ENCODE measurements at places on chromosomes 5 and 9.

GRCh38 chr5:137567226-137567625 lies 68.1 kb upstream of the SPOCK1 start:
- no peak for DNase-seq

- no peak for DNase-seq
These were observed at the start of gene MUSK for GRCh38 chr9:110668570-110669167. Gene MUSK, plus strand, starts transcription at chr9:110668791. Its CDS starts 114 bp downstream, at chr9:110668905.

- DNase-seq: no peak
These were observed 17.2 kb downstream of the LIX1 start for GRCh38 chr5:97125125-97125683.

GRCh38 chr9:14961372-14962068 lies 51.3 kb upstream of the FREM1 start:
- no peak for DNase-seq

DNA sequence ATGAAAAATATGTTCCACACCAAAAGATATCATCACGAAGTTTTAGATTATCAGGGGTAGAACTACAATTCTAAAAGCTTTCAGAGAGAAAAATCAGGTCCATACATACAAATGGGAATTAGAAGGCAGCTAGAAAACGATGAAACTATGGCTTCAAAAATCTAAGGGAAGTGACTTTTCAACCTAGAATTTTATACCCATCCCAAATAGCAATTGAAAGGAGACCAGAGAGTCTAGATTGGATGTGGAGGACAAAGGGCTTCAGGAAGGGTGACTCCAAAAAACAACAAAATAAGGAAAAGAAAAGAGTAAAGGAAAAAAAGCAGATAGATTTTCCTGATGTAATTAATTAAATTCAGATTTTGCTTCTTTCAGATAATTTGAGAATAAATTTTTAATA lies 72.0 kb upstream of the CEP78 start:
- no peak for DNase-seq

DNA sequence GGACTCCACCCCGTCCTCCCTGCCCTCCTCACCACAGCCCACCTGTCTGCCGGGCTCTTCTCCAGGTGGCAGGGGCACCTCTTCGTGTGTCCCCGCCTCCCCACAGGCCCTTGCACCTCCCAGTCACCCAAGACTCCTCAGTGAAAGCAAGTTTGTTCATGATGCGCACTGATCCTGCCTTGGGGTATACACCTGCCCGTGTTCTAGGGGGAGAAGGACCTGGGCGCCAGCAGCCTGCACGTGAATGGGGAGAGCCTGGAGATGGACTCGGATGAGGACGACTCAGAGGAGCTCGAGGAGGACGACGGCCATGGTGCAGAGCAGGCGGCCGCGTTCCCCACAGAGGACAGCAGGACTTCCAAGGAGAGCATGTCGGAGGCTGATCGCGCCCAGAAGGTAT lies 124.9 kb downstream of the EHMT1 start:
- no peak for DNase-seq

DNA sequence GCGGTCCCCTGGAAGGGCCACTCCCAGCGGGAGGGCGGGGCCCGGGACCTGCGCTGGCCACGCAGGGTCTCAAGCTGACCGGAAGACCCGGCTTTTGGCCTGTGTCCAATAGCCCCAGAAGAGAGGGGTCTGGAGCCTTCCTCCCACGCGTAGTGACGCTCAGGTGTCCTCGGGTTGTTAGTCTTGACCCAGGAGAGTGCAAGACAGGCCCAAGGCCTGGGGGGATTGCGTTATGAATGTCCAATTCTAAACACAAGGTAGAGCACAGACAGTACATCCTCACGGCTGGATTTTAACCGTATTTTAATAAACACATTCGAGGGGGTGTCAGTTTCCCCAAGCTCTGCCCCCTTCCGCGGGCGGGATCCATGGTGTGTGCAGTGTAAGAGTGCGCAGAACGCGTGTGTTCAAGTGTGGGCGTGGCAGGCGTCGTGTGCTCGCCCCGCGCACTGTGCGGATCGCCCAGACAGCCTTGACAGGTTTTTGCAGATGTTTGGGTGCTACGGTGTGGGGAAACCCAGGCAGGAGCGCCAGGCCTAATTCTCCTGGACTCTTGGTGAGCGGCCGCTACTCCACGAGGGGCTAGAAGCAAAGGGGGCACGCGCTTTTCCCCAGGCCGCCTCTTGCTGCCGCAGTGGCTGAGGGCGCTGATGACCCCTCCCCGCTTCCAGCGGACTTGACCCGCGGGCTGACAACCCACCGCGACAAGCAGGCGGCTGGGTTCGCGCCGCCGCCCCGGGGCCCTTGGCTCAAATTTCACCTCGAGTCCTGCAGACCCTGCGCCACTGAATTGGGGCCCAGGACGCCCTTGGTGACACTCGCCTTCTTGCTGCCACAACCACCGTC lies 6.1 kb upstream of the DMRT3 start:
- DNase-seq: no peak

GRCh38 chr5:13749766-13750165 lies 194.7 kb downstream of the DNAH5 start:
- DNase-seq: no peak

- DNase-seq: no peak
These were observed 54.7 kb downstream of the SEMA4D start for GRCh38 chr9:89442981-89443814.

DNA sequence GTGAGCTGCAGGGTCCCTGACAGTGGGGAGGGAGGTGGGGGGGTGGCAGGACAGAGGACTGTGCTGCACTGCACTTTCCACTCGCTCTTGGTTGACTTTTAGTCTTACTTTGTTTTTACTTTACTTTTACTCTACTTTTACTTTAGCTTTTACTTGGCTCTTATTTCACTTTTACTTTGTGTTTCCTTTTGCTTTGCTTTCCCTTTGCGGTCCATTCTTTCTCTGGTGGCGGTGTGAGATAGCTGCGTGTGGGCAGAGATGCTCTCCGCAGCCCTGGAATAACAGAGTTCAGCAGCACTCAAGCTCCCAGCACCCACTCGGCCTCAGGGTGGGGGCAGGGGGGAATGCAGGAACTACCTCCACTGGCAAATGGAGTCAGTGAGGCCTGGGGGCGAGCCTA lies 4.7 kb downstream of the AK8 start:
- no peak for DNase-seq

- no peak for DNase-seq
These were observed 241.0 kb downstream of the PTPRD start for GRCh38 chr9:10371824-10372223.

GRCh38 chr5:143118222-143118621 lies 285.3 kb downstream of the NR3C1 start:
- DNase-seq: no peak

DNA sequence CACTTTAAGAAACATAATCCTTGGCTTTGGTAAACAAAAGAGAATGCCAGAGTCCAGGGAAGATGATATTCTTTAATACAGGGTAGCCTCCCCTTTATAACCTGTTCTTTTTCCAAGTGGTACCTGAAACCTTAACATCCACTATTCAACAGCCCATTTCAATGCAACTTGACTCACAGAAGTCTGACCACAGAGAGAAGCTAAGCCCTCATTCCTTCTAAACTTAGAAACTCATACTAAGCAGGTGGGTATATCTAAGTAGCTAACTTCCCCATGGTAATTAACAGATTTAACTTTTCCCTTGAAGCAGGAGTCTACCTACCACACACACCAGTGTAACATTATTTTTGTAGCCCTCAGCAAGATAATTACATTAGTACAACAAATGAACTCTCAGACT lies 91.9 kb downstream of the CEMIP2 start:
- DNase-seq: no peak

DNA sequence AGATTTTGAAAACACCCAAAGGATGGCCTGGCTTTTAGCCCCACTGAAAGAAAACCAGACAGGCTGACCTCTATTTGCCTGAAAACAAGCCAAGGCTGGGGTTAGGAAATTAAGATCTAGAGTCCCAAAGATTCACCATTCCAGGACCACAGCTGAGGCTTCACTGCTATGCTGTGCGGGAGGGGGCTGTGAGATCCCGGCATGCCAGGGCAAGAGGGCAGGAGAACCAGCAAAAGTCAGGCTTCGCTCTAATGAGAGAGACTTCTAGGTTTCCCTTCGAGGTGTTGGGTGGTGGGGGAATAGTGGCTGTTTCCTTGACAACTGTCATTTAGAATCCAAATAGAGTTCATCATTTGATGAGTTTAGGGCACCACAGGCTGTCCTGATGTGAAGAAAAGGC lies 152.9 kb upstream of the NFIB start:
- DNase-seq: no peak

- no peak for DNase-seq
These were observed 50.2 kb downstream of the TIMD4 start for GRCh38 chr5:156912869-156913268.
